Stimulated activated CD4-positive, alpha-beta T cell treated with anti-CD3 and anti-CD28 coated beads, Interleukin-15, amount 100 ng/mL, for 1 hour (primary cell): ENCODE measurements at places on chromosomes 7 and 10.

DNA sequence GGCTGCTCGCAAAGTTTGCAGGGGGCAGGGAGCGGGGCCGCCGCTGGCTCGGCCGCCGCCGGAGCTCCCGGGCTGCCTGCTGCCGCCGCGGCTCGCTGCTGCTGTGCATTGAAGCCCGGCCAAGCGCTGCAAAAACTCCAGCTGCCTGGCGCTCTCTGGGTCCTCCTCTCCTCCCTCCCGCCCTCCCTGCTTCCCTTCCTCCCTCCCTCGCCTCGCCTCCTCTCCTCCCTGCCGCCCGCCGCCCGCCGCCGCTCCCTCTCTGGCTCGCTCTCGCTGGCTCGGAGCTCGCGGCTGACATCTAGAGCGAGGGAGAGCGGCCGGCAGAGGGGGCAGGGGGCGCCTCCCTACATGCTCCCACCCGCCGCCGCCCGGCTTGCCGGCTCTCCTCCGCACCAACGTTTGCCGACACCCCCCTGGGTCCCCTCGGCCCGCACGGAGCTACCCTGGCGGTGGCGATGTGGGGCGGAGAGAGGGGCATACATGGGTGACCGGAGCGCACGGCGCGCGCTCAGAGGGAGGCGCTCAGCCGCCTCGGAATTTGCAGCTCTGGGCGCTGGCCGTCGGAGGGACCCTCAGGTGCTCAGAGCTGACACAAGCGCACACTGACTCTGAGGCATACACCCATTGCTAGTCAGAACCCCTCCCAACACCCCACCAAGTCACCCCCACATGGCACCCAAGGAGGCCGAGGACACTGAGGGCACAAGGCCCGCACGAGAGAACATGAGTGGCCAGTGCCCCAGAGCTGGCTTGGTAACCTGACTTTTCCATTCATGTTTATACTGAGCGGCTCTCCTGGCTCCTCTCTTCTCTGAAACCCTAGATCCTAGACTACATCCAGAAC lies 1.2 kb upstream of the PLXNA4 start:
- DNase-seq: no peak

DNA sequence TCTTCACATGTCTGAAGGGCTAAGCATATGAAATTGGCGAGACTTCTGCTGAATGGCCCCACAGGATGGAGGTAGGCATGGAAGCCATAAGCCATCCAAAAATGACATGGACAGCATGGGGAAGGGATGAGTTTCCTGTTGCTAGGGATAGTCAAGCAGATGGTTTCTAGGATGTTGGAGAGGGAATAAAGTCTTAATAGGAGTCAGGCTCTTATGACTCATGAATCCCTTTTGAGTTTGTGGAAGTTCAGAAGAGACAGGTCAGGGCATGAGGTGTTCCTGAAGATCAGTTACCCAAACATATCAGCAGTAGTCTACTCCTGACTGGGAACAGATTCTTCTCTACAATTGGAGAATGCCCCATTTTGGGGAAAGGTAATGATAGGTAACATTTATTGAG lies 243.9 kb downstream of the REEP3 start:
- DNase-seq: no peak

DNA sequence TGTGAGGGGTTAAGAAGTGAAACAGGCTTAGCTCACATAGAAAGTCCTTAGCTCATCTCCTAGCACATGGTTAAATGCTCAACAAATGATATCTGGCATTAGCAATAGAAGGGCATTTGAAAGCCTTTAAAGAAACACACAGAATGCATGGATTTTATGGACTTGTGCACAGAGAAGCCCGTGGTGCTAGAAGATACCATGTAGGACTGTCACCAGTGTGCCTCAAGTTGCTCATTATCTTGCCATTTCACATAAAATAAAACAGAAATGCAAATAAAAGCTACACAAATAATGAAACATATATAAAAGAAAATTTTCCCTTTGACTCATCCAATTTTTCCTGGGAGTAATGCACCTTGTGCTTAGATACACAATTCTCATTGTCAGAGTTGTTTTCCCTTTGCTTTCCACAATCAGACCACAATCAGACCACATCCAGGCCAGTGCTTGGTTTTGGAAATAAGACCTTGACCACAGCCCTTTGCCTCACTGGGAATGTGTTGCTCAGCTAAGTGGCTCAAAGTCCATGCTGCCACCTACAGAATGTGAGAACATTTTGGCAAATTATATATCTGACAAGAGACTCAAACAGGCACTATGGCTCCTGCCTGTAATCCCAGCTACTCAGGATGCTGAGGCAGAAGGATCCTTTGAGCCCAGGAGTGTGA lies 9.5 kb upstream of the WDR11 start:
- no peak for DNase-seq

- no peak for DNase-seq
Observed at GRCh38 chr10:79981450-79982361, 32.8 kb upstream of the SFTPD start.

GRCh38 chr7:66399566-66399965 lies 194.4 kb downstream of the TPST1 start:
- DNase-seq: no peak

DNA sequence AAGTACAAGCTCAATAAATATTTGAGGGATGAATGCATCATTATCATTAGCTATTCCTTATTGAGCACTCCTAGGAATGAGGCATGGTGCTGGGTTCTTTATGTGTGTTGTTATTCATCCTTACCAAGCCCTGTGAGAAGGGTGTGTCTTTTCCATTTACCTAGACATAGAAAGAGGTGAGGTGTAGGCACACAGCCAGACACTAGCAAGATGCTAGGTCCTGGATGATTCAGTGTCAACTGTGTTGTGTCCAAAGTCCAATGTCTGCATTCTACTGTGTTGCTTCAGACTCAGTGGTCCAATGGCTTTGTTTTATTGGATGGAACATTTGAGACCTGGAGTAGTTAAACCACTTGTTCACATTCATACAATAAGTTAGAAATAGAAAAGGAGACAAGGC lies 605.5 kb downstream of the LRMDA start:
- DNase-seq: no peak
